ENCODE measurements at places on chromosomes 16 and 17. TPM values are rescaled to one million over a fixed set of nuclear protein-coding genes. Genes with fewer than 3 reads are reported as not detected.

DNA sequence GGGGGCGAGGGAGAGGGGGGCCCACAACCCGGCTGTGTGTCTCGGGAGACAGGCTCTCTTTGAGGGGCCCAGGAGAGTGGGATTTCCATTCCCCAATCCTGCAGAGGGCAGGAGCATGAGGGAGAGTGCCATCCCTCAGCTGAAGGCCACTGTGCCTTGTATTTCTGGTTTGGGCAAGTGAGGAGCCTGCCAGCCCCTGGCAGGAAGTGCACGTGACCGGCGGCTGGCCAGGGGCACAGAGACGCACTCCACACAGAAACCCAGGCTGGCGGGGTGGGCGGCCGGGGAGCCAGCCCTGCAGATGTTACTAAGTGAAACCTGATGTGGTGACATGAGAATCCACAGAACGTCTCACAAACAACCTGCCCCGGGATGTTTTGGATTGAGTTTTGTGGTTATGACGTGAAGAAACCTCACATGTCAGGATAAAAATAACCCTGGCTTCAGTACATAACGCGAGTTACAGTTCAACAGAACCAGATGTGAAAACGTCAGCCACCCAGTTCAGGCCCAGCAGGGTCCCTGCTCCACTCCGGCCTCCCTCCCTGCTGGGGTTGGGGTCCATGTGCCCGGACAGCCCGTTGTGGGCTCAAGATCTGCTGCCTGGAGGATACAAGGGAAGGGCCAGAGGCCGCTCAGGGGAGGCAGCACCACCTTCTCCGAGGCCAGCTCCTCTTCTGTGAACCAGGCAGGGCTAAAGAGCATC lies 51.7 kb upstream of the MTSS2 start:
- H3K4me3 ChIP-seq = no peak overlapping the region
- H3K27me3 ChIP-seq = no peaks in the 10 kb centered on the region
- no peak for DNase-seq
- H3K36me3 ChIP-seq = no peaks in the 10 kb centered on the region
- no peaks in the 10 kb centered on the region for H3K4me1 ChIP-seq

- H3K27ac ChIP-seq = no peak overlapping the region
- H3K27me3 ChIP-seq = peaks cover 46% of the 10 kb centered on the region
- H3K4me3 ChIP-seq = no peak overlapping the region
- no peaks in the 10 kb centered on the region for H3K36me3 ChIP-seq
- DNase-seq = no peak
These were observed 106.9 kb upstream of the HSBP1 start for GRCh38 chr16:83700918-83701317.

GRCh38 chr17:17919169-17920107 lies 52.8 kb downstream of the TOM1L2 start:
- peak; percentile 91 for DNase-seq
- peak overlapping the region; percentile 14 for H3K27ac ChIP-seq
- H3K36me3 ChIP-seq = no peaks in the 10 kb centered on the region
- peaks cover 33% of the 10 kb centered on the region for H3K4me1 ChIP-seq
- H3K4me3 ChIP-seq = no peak overlapping the region

- no peaks in the 10 kb centered on the region for H3K36me3 ChIP-seq
- H3K27ac ChIP-seq = no peak overlapping the region
- no peak overlapping the region for H3K4me3 ChIP-seq
- H3K27me3 ChIP-seq = peaks cover 95% of the 10 kb centered on the region
These were observed 524.4 kb upstream of the ZFHX3 start for GRCh38 chr16:73572135-73572828.

GRCh38 chr17:8468127-8468526 lies 32.4 kb downstream of the NDEL1 start:
- no peak overlapping the region for H3K27ac ChIP-seq
- DNase-seq = no peak
- no peak overlapping the region for H3K4me3 ChIP-seq
- peaks cover 22% of the 10 kb centered on the region for H3K4me1 ChIP-seq
- H3K36me3 ChIP-seq = peaks cover 34% of the 10 kb centered on the region
- no peaks in the 10 kb centered on the region for H3K27me3 ChIP-seq

- no peak overlapping the region for H3K4me3 ChIP-seq
- H3K27me3 ChIP-seq = no peaks in the 10 kb centered on the region
- peaks cover 36% of the 10 kb centered on the region for H3K4me1 ChIP-seq
- H3K36me3 ChIP-seq = no peaks in the 10 kb centered on the region
- peak overlapping the region; percentile 45 for H3K27ac ChIP-seq
These were observed 76.3 kb downstream of the KSR1 start for GRCh38 chr17:27532269-27533263.

GRCh38 chr16:22813948-22814710 lies at the start of gene HS3ST2:
TSS of gene HS3ST2 (plus strand) at chr16:22814162. CDS start at chr16:22814611, 449 bp downstream.
- peaks cover 82% of the 10 kb centered on the region for H3K27me3 ChIP-seq
- no peaks in the 10 kb centered on the region for H3K36me3 ChIP-seq
- no peaks in the 10 kb centered on the region for H3K4me1 ChIP-seq
- peak within 1 kb of the TSS; percentile 23 for H3K4me3 ChIP-seq

GRCh38 chr16:11642765-11643116 lies 25.5 kb upstream of the SNN start:
- H3K36me3 ChIP-seq = no peaks in the 10 kb centered on the region
- no peak overlapping the region for H3K27ac ChIP-seq
- no peaks in the 10 kb centered on the region for H3K27me3 ChIP-seq
- H3K4me3 ChIP-seq = no peak overlapping the region
- DNase-seq = no peak

The CEP112 gene
- total RNA-seq = 27.2 TPM

The NPB gene
- total RNA-seq = 0.75 TPM

The CX3CL1 gene
- 0.15 TPM for total RNA-seq

The LITAFD gene
- total RNA-seq = not detected

The ZPBP2 gene
- not detected for total RNA-seq

The CES3 gene
- 3.0 TPM for total RNA-seq

Data from A673 (cell line).